Hematopoietic multipotent progenitor cell treated with erythropoietin and hydrocortisone succinate and interleukin-3 and kit ligand, for 15 days (in vitro differentiated cells): ENCODE measurements at places on chromosomes 4 and X.
A peak's percentile ranks its signal among the peaks of the same experiment; 100 is the strongest.

DNA sequence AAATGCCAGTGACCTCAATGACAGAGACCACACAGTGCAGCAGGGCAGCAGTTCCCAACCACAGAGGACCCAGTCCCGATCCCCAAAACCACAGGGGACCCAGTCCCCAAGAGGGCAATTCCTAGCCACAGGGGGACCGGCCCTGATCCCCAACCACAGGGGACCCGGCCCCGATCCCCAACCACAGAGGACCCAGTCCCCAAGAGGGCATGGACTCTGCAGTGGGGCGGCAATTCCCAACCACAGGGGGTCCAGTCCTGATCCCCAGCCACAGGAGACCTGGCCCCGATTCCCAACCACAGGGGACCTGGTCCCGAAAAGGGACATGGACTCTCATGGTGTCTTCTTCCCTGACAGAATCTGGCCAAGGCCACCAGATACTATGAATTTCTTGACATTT lies 136.3 kb downstream of the AFAP1 start:
- no peak for DNase-seq

DNA sequence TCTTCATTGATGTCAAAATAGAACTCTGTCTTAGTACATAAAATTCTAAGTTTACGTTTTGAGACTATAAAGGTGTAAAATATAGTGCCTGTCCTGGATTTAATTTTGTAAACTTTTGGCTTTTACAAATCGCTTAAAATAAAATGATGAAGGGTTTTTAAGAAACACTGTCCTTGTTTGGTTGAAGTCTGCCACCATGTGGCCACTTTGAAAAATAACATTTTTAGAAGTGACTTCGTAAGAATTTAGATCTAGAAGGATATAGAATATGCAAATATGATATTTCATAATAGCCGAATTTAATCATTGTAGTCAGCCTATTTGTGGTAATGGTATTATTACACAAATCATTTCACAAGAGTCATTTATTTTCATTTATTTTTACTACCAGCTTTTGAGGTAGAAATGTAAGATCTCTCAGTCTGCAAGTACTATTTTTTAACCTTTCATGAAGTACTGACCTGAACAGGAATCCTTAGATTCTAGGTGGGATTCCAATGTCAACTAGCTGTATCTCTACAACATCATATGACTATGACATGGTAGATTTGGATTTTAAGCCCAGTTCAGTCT lies 31.0 kb upstream of the FAT4 start:
- DNase-seq, result peak; percentile 3

DNA sequence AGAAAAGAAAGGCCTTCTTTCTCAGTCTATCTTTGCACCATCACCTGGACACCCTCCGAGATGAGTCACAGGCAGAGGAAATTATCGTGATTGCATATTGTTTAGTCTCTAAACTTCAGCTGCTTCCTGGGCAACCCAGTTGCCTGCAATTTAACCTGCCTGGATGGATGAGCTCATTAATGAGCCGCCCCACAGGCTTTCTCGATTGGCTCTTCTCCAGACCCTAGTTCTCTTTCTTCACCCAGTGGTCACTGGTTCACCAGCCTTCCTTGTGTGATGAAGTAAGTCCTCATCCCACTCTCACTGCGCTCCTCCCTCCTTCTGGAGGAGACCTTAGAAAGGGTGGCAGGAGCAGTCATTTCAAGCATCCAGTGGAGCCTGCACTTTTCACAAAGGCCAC lies 94.4 kb downstream of the SOWAHB start:
- DNase-seq, result no peak

DNA sequence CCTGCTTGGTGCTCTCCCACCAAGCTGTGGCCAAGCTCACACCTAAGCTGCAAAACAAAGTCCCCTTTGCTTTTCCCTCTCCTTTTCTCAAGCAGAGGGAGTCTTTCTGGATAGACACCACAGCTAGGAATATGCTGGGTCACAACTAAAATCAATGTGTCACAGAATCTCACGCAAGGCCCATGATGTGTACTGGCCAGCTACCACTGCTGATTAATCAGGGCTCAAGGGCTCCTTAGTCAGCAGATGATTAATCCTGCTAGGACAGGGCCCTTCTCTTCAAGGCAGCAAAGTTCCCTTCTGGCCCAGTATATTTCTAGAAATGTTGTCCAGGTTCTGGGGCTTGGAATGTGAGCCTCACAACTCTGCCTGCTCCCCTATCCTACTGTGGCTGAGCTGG lies 32.0 kb upstream of the TENT5D start:
- DNase-seq, result no peak

- DNase-seq, result no peak
Observed at GRCh38 chr4:80841587-80842281, 188.8 kb upstream of the BMP3 start.

- no peak for DNase-seq
Observed at GRCh38 chr4:126123611-126124325, 809.0 kb downstream of the FAT4 start.

GRCh38 chrX:135114392-135114791 lies 5.9 kb downstream of the ETDB start:
- no peak for DNase-seq
